Calu3 (cell line): ENCODE measurements at places on chromosomes 3 and 15.

DNA sequence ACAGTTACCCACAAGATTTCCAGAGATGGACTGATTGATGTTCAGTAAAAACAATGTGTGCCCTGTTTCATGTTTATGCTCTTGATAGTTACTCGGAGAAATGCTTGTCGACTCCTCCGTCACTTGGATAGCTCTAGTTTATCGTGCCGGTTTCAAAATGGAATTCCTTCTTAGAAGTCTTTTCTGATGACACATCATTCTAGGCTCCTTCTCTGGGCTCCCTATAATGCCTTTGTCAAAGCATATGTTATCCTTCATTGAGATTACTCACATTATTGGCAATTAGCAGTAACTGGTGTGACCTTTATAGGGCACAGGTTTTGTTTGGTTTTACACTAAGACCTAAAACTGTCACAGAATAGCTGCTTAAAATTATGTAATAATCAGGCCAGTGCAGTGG, 201.8 kb downstream of the CNTN6 start:
- no peaks in the 10 kb centered on the region for H3K27me3 ChIP-seq
- no peaks in the 10 kb centered on the region for H3K4me1 ChIP-seq
- no peak overlapping the region for H3K4me3 ChIP-seq

GRCh38 chr15:35505141-35505540, 40.8 kb downstream of the DPH6 start:
- no peaks in the 10 kb centered on the region for H3K4me1 ChIP-seq
- H3K27me3 ChIP-seq: no peaks in the 10 kb centered on the region
- no peak for DNase-seq
- H3K4me3 ChIP-seq: no peak overlapping the region
- H3K27ac ChIP-seq: no peak overlapping the region

- H3K36me3 ChIP-seq: no peaks in the 10 kb centered on the region
- no peak for DNase-seq
- H3K4me1 ChIP-seq: no peaks in the 10 kb centered on the region
- H3K27me3 ChIP-seq: no peaks in the 10 kb centered on the region
- H3K4me3 ChIP-seq: no peak overlapping the region
- H3K27ac ChIP-seq: no peak overlapping the region
Observed at GRCh38 chr3:151259664-151260063, 18.7 kb downstream of the P2RY14 start.

DNA sequence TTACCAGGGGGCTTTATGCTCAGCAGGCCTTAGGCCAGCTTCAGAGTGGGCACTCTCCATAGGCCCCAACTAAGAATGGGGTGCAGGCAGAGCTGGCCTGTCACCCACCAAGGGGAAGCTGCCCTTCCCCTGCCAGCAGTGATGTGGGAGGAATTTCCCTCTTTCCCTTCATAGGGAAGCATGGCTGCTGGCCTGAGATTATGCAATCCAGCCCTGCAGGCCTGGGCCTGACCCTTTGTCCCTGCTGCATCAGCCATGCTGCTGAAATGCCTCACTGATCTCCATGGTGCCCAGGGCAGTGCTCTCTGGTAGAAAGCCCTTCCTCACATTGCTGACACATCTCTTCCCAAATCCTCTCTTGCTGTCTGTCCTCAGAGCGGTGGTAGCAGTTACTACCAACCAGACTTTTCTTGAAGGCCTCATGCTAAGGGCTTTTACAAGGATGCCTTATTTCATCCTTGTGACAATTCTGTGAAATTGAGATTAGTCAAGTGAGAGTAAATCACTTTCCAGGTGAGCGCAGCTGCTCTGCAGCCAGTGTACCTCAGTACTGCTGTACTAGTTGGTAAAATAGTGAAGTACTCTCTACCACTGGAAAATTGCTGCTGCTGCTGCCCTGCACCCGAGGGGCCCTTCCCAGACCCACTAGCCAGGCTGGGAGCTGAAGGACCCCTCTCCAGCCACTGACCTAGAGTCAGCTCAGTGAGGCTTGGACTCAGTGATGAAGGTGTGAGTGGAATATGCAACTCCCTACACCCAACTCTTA, 33.8 kb downstream of the MRAS start:
- H3K4me3 ChIP-seq: no peak overlapping the region
- no peaks in the 10 kb centered on the region for H3K36me3 ChIP-seq
- no peak for DNase-seq
- no peak overlapping the region for H3K27ac ChIP-seq
- peaks cover 35% of the 10 kb centered on the region for H3K27me3 ChIP-seq

- H3K4me1 ChIP-seq: peaks cover 24% of the 10 kb centered on the region
- H3K4me3 ChIP-seq: no peak overlapping the region
- H3K36me3 ChIP-seq: no peaks in the 10 kb centered on the region
- no peak overlapping the region for H3K27ac ChIP-seq
- DNase-seq: no peak
Observed at GRCh38 chr3:27358372-27358771, 10.8 kb downstream of the NEK10 start.

DNA sequence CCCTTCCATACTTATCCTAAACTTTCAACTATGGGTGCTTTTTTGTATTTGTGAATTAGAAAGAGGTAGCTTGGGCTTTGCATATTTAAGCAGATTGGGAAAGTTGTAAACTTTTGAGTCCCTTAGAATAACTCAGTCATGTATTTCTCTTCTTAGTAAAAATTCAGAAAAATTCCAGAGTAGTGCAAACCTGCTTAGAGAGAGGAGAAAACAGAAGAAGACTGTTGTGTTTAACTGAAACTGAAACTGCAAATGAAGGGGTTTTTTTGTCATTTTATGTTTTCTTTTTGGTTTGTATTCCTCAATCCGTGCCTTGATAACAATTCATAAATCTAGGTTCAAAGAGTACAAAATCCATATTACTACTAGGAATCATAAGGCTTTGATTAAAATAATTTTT, 31.3 kb downstream of the CD200 start:
- H3K4me3 ChIP-seq: no peak overlapping the region
- peaks cover 20% of the 10 kb centered on the region for H3K4me1 ChIP-seq
- no peak for DNase-seq
- H3K27ac ChIP-seq: no peak overlapping the region
- H3K36me3 ChIP-seq: no peaks in the 10 kb centered on the region
- no peaks in the 10 kb centered on the region for H3K27me3 ChIP-seq

- H3K36me3 ChIP-seq: no peaks in the 10 kb centered on the region
- no peak for DNase-seq
- no peaks in the 10 kb centered on the region for H3K4me1 ChIP-seq
- H3K27me3 ChIP-seq: peaks cover 59% of the 10 kb centered on the region
- H3K27ac ChIP-seq: no peak overlapping the region
Observed at GRCh38 chr15:88401996-88402656, 65.1 kb downstream of the MRPL46 start.

GRCh38 chr3:67593761-67594234, 60.6 kb downstream of the SUCLG2 start:
- DNase-seq: peak; percentile 28
- H3K27ac ChIP-seq: no peak overlapping the region
- no peaks in the 10 kb centered on the region for H3K4me1 ChIP-seq
- no peak overlapping the region for H3K4me3 ChIP-seq

- H3K27ac ChIP-seq: no peak overlapping the region
- H3K4me1 ChIP-seq: no peaks in the 10 kb centered on the region
- H3K36me3 ChIP-seq: no peaks in the 10 kb centered on the region
- no peak overlapping the region for H3K4me3 ChIP-seq
- DNase-seq: no peak
Observed at GRCh38 chr3:139839659-139840058, 95.3 kb upstream of the CLSTN2 start.

DNA sequence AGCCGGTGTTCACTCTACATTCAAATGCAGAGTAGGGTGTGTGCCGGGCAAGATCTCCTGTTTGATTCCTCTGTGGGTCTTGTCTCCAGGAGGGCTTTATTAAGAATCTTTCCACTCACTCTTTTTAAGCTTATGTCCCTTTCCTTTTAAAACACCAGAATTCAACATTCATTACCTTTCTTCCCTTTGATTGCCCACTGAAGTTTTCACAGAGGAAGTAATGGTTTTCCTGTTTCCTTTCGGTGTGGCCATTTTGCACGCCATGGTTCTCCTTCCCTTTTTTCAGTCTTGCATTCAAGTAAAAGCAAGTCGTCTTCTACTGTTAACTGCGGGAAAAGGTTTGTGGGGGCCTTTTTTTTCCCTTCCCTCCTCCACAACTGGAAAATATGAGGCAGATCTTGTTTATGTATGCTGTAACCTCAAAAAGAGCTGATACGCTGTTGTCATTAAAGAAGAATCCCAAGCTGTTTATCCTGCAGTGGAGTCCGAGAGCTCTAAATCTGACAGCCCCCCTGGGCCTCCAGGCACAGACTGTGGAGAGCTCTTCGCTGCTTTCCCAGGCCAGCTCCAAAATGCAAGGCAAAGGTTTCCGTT, 40.5 kb downstream of the FILIP1L start:
- no peaks in the 10 kb centered on the region for H3K36me3 ChIP-seq
- no peak overlapping the region for H3K4me3 ChIP-seq
- no peaks in the 10 kb centered on the region for H3K27me3 ChIP-seq
- H3K27ac ChIP-seq: no peak overlapping the region
- no peak for DNase-seq
- peaks cover 21% of the 10 kb centered on the region for H3K4me1 ChIP-seq

DNA sequence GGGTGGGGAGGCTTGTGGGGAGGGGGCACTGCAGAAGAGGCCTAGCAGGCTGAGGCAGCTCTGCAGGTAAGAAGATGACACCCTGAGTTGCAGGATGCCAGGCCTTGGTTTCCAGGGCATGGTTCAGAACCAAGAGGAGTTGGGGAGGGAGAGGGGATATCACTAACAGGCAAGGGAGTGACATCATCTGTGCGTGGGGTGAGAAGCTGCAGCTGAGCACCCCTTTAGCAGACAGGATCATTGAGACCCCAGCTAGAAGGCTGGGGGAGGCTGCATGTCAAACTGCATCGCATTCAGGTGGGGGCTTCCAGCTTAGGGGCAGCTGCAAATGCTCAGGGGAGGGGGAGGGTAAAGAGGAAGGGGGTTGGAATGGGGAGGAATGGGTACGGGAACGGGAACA, 23.0 kb downstream of the CACNA2D2 start:
- no peaks in the 10 kb centered on the region for H3K4me1 ChIP-seq
- no peaks in the 10 kb centered on the region for H3K36me3 ChIP-seq
- H3K27ac ChIP-seq: no peak overlapping the region
- peaks cover 65% of the 10 kb centered on the region for H3K27me3 ChIP-seq
- no peak for DNase-seq
- no peak overlapping the region for H3K4me3 ChIP-seq

DNA sequence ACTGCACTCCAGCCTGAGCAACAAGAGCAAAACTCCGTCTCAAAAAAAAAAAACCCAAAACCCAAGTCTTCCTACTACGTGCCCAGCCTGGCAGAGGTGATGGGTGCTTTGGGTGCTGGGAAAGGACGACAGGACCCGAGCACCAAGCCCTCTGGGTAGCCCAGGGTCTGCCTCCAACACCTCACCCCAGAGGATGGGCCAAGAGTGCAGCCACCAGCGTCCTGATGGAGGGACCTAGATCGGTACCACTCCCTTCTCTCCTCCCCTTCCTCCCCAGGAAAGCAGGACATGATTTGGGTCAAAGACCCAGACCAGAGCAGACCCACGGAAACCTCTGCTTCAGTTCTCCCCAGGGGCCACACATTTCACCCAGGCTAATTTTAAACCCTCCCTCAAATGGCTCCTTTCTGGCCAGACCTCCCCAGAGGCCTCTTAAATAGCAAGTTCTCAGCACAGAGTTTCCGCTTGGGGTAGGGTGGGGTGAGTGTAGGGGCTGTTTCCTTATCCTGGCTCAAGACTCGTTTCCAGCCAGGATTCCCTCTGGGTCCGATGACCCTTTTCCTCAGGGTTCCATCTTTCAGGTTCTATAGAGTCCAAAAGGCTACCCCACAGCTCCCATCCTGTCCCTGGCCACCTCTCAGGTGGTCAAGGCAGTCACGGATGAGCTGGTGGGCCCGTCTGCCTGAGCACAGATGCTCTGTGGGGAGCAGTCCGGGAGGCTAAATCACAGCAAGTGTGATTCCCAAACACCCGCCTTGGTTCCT, 20.5 kb downstream of the RBPMS2 start:
- H3K4me3 ChIP-seq: no peak overlapping the region
- no peaks in the 10 kb centered on the region for H3K4me1 ChIP-seq
- no peak for DNase-seq
- H3K27me3 ChIP-seq: peaks cover 85% of the 10 kb centered on the region
- H3K27ac ChIP-seq: no peak overlapping the region

DNA sequence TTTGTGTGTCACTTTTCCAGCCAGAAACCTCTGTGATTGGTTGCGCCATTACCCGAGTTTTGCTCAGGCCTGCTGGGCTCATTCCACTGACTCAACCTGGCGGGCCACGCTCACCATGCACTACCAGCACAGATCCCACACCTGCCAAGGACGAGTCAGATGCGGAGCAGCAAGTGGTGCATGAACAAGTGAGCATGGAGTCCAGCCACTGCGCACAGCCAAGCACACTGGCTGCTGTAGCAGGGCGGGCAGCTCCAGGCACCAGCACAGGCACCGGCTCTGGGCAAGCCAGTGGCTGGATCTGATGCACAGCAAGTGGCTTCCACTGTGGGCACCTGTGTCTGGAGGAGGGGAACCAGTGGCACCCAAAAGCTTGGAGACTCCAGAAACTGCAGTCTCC, 110.4 kb downstream of the CBLB start:
- no peaks in the 10 kb centered on the region for H3K4me1 ChIP-seq
- DNase-seq: no peak
- H3K36me3 ChIP-seq: no peaks in the 10 kb centered on the region

GRCh38 chr3:8460815-8461456, 40.7 kb upstream of the LMCD1 start:
- H3K27me3 ChIP-seq: no peaks in the 10 kb centered on the region
- H3K27ac ChIP-seq: no peak overlapping the region
- peaks cover 7% of the 10 kb centered on the region for H3K4me1 ChIP-seq
- H3K36me3 ChIP-seq: no peaks in the 10 kb centered on the region

- no peak for DNase-seq
- H3K27me3 ChIP-seq: no peaks in the 10 kb centered on the region
- no peak overlapping the region for H3K27ac ChIP-seq
- no peaks in the 10 kb centered on the region for H3K4me1 ChIP-seq
Observed at GRCh38 chr15:95129574-95129973, 898.2 kb downstream of the MCTP2 start.

DNA sequence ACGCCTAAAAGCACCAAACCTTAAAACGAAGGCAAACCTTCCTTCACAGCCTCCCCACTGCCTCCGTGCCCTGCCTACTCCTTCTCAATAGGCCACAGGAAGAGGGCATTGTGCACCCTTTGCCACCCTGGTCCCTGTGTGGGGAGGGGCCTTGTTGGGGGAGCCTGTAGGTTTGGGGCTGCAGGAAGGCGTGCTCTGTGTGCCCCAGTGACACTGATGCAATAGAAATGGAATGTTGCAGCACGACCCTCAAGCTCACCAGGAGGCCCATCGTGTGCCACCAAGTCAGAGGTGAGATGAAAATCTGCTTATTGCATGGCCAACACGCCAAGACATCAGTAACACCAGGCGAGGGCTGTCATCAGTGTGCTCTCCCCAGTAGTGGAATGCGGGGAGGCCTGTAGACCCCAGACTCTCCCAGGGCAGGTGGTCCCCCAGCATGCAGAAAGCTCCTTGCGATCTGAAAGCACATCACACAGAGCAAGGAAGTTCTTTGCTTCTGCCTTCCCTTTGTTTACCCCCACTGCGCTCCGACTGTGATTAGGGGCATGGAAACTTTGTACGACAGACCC, 86.2 kb downstream of the ASB7 start:
- H3K27me3 ChIP-seq: no peaks in the 10 kb centered on the region
- no peak for DNase-seq

- H3K36me3 ChIP-seq: no peaks in the 10 kb centered on the region
- no peak overlapping the region for H3K4me3 ChIP-seq
- H3K27me3 ChIP-seq: no peaks in the 10 kb centered on the region
- no peak for DNase-seq
Observed at GRCh38 chr15:52652984-52653383, 26.2 kb downstream of the ATOSA start.
